ENCODE measurements at places on chromosomes 1 and 21. TPM values are rescaled to one million over a fixed set of nuclear protein-coding genes. Genes with fewer than 3 reads are reported as not detected.

The TMIGD3 gene
- total RNA-seq = not detected

The OLIG1 gene
- total RNA-seq = not detected

The FUCA1 gene
- 2.3 TPM for total RNA-seq

The A3GALT2 gene
- not detected for total RNA-seq

The TP53BP2 gene
- total RNA-seq = 32.9 TPM

The S100A3 gene
- 0.31 TPM for total RNA-seq

The GPATCH2 gene
- 15.3 TPM for total RNA-seq

The TRMT13 gene
- total RNA-seq = 7.0 TPM

The PCP4L1 gene
- not detected for total RNA-seq

The SLC35F3 gene
- total RNA-seq = not detected

The LHX4 gene
- total RNA-seq = 4.6 TPM

The REN gene
- not detected for total RNA-seq

The TBX19 gene
- 0.47 TPM for total RNA-seq

The PEAR1 gene
- total RNA-seq = 1.0 TPM

The BARHL2 gene
- total RNA-seq = not detected

The HPDL gene
- 0.18 TPM for total RNA-seq

All from SJSA1 (cell line).